ENCODE measurements at places on chromosomes 1 and 21.
A peak's percentile ranks its signal among the peaks of the same experiment; 100 is the strongest.

DNA sequence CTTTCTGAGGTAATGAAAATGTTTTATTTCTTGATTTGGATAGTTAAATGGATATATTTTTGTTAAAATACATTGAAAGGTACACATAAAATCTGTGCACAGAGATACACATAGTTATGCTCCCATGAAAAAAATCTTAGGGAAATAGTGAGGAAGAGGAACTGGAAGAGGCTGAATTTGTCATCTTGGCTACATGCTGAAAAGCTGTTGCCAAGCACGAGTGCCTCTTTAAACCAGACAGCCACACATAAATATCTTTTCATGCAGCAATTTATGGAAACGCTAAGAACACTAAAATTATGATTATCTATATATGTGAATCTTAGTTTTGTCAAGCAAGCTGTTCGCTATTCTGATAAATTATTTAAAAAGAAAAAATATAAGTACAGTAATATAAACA lies 12.8 kb upstream of the ADAR start:
- DNase-seq: no peak

DNA sequence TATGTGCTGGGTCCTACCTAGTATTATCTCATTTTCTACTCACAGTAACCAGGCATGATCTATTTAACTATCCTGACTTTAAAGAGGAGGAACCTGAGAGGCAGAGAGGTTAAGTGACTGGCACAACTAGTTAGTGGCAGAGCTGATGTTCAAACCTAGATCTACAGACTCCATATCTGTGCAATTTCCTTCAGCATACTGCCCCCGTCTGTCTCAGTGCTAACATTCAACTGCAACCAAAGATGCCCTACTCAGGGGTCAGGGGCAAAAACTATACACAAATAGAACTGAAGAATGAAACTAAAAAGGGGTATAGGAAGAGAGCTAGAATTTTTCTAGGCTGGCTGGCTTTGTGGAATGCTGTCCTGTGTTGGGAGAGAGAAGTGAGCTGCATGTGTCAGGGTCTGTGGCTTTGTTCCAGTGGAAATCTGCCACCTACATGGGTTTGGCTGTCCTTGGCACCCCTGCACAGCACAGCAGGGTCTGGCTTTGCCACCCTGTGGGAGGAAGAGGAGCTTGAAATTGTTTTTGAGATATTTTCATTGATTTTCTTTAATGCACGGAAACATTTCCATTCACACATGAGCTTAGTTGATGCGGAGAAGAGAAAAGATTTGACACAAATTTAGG lies 368.5 kb downstream of the RPS6KC1 start:
- DNase-seq: no peak

DNA sequence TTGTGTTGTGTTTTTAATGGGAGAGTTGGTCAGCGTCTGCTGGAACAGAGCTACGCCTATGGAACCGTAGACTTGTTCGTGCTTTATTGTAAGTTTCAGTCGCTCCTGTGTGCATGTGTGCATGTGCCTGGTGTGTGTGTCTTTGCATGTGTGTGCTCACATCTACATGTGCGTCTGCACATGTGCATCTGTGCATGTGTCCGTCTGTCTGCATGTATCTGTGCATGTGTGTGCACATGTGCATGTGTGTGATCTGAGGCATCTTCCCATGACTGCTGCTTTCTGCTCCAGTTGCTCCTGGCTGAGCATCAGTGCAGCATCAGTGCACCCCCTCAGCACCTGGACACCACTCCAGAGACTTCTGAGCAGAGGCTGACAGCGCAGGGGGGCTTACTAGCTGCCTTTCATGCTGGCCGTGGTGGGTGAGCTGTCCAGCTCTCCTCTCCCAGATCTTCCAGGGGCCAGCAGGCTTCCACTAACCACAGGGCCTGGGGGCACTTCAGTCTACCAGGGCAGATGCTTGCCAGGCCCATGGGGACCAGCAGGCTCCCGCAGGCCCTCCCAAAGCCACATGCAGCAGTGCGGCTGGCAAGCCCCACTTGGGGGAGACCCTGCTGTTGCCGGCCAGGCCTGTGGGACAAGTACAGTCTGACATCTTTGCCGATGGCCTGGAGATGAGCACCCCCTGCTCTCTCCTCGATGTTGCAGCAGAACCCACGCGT lies 47.8 kb upstream of the PCBP3 start:
- DNase-seq: no peak

DNA sequence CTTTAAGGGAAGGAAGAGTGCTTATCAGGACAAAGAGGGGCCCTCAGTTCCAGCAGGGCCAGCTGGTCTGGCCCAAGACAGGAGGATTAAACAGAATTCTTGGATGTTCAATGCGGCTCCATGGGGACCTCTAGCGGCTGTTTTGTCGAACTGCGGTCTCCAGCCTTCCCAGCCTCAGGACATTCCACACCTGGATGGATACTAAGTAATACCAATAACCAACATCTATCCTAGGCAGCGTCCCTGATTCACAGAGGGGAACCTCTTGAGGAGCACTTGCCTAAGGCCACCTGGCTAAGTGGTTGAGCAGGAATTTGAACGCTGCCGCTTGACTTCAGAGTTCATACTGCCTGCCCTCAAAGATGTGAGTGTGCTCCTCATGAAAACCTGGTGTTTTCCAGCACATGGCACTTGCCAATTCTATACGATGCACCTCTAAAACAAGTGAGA lies 15.5 kb upstream of the CD247 start:
- peak; percentile 40 for DNase-seq

DNA sequence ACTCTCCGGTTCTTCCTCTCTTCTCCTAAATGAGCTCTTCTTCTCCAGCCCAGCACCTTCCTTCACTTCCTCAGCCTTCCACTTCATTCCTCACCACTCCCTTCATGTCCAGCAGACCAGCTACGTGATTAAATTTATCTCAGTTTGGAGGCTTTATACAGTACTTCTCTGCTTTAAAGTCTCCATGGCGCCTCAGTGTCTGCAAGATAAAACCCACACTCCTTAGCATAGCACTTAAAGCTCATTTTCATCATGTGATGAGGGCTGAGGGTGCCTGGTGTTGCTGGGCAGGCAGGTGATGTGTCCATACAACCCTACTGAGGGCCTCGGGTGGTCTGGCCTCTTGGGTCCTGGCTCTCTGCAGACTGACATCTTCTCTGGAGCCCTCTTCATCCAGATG lies 7.7 kb downstream of the SLC5A9 start:
- DNase-seq: no peak

GRCh38 chr1:206971029-206971655 lies 882 bp upstream of the FCAMR start:
- DNase-seq: no peak

DNA sequence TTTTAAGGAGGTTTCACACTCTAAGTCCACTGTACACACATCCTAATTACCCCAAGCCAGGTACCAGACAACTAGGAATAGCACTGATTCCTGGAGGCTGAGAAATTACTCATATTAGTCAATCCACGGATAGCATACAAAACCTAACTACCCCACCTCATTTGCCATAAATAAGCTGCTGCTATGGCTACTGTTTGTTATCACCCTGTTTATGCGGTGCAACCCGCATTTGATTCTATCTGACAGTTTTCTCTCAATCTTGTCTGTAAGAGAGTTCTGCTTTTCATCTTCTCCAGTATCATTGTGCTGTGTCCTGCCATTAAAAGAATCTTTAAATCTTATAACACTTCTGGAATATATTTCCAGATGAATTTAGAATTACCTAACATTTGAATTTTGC lies 1496.5 kb downstream of the PLA2G4A start:
- no peak for DNase-seq

GRCh38 chr1:114094675-114095074 lies 59.0 kb downstream of the SYT6 start:
- no peak for DNase-seq

GRCh38 chr1:242877229-242877628 lies 352.7 kb upstream of the PLD5 start:
- DNase-seq: no peak

DNA sequence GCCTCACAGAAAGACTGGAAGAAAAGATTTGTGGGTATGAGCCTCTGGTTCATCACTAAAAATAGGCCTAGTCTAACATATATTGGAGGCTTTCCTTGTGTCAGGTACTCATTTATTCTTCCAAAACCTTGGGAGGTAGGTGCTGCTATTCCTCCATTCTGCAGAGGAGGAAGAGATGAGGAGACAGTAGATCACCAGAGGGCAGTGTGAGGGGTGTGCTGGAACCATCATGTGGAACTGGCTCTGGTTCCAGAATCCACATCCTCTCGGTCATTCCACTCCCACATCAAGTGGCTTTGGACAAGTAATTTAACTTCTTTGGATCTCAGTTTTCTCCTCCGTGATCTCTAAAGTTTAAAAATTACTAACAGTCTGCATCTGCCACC lies 7.4 kb upstream of the INKA2 start:
- no peak for DNase-seq

DNA sequence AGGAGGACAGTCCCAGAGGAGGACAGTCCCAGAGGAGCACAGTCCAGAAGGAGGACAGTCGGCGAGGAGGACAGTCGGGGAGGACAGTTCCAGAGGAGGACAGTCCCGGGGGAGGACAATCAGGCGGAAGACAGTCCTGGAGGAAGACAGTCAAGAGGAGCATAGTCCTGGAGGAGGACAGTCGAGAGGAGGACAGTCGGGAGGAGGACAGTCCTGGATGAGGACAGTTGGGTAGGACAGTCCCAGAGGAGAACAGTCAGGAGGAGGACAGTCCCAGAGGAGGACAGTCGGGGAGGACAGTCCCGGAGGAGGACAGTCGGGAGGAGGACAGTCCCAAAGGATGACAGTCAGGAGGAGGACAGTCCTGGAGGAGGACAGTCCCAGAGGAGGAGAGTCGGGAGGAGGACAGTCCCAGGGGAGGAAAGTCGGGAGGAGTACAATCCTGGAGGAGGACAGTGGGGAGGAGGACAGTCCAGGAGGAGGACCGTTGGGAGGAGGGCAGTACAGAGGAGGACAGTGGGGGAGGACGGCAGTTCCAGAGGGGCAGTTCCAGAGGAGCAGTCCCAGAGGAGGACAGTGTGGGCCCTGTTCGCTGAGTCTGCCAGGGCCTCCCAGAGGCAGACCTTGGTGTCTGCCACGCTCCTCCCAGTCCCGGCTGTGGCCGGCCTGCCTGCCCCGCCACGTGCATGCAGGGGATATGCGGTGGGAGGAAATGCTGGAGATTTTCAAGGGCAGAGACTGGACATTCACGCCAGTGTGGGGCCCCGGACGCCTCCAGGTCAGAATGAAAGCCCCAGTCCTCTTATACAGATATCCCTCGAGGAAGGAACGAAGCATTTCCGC lies 183.8 kb upstream of the ARHGEF16 start:
- no peak for DNase-seq

DNA sequence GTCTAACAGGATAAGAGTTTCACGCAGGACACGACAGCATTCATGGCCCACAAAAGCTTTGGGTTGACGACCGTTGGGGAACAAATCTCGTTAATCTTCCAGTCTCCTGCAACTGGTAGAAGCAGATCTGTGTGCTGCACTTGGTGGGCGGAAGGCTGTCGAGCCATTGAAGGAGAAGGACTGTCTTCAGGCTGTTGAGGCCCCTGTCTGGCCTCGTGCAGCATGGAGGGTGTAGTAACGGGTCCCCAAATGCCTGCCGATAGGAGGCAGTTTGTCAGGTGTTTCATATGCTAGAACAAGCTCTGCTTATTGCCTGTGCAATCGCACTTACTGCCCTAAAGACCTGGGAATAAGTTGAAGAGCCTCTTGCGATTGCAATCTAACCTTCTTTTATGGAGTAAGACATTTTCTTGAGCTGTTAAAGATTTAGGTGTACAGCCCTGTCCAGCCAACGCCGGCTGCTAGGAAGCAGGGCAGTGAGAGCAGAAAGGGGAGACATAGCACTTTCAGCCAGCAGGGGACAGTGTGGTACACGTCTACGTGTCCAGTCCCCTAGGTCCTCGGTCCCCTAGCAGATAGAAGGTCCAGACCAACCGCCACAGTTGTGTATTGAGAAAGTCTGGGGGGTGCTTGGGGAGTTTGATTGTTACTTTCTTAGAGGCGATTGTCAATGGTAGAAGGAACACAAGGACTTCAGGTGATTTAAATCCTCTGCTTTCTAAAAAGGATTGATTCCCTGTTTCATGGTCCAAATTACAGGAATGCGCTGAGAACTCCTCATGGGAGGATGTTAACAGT lies 102.3 kb upstream of the TMPRSS2 start:
- DNase-seq: no peak

DNA sequence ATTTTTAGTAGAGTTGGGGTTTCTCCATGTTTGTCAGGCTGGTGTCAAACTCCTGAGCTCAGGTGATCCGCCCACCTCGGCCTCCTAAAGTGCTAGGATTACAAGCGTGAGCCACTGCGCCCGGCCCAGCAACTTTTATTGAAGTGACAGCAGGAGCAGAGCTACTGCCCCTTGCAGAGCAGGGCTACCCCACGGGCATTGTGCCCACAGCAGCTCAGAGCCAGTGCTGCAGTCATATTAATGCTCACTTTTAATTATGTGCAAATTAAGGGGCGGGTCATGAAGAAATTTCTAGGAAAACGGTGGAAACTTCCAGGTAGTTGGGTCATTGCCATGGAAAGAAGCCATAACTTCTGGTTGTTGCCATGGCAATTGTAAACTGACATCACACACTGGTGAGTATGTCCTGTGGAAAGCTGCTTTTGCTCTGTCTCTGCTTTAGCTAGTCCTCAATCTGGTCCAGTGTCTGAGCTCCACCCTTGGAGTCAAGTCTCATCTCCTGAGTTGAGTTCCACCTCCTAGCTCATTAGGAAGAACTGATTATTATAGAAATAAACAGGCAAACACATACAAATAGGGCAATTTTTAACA lies 127.3 kb upstream of the ADGRL4 start:
- DNase-seq: no peak

DNA sequence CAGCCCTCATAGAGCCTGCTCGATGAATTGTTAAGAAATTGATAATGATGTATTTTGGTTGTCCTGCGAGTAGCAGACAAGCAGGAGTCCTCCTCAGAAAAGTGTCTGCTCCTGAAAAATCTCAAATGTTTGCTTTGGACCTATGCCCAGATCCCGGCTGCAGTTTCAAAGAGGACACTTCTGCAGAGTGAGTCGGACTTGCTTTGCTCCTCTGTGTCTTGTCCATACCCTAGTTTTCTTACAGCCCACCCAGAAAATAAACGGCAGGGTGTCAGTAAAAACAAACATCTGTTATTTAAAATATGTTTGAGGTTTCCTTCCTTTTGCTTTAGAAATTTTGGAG lies 2.8 kb downstream of the S100A10 start:
- no peak for DNase-seq

GRCh38 chr1:234093741-234094140 lies 189.3 kb downstream of the SLC35F3 start:
- DNase-seq: no peak

DNA sequence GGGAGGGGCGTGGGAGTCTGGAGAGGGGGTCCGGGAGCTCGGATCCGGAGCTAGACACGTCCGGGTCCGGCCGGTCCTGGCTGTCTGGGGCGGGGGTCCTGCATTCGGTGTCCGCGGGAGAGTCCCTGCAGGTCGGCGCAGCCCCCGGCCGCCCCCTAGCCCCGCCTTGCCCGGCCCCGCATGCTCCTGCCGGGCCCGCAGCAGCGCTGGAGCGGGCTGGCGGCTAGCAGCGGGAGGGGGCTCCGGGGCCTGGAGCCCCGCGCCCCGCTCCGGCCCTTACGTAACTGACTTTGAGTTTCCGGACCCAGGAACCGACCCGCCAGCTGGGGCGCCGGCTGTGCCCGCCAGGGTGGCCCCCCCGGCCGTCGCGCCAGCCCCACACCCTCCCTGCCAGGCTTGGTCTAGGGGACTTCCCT lies 26.9 kb upstream of the EPB41 start:
- peak; percentile 23 for DNase-seq

GRCh38 chr1:73839922-73840321 lies 358.1 kb downstream of the LRRIQ3 start:
- DNase-seq: no peak

All from activated CD8-positive, alpha-beta memory T cell treated with anti-CD3 and anti-CD28 coated beads for 1 hour (primary cell).